ENCODE measurements at places on chromosomes 7 and 10. TPM values are rescaled to one million over a fixed set of nuclear protein-coding genes. Genes with fewer than 3 reads are reported as not detected.

- no peak for DNase-seq
Measured at GRCh38 chr10:75245354-75246250, 9.8 kb upstream of the COMTD1 start.

- no peak for DNase-seq
Measured at GRCh38 chr10:91598211-91598977, 34.5 kb downstream of the PPP1R3C start.

DNA sequence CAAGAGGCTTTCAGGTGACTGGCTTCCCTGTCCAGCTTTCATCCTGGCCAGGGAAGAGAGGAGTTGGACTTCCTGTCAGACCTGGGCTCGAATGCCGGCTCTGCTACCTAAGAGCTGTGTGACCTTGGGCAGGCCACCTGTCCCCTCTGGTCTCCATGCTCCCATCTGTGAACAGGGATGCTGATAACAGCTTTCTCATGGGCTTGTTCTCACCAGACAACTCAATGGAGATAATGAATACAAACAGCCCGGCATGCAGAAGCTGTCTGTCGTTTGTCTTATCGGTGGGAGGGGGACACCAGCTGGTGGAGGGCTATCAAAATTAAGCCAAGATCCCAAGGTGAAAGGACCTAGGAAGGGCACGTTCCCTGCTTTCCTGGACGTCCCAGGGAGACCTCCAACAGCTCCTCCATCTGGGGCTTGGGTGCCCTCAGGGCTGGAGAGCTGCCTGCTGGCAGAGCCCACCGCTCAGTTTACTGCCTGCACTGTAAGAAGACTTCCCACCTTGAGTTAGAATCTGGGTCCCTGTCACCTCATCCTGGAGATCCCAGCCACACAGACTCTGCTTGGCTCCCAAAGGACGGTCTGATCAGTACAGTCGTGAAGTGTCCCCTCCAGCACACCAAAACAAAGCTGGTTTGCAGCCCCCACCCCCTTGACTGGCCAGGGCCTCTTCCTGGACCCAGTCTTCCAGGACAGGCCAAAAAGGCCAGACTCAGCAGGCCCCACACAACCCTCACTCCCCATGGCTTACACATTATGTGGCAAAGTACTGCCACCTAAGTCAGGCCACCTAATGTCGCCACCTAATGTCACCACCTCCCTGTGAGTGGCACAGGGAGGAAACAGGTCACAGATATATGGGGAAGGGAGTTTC, 40.9 kb downstream of the PPIF start:
- DNase-seq, result no peak

DNA sequence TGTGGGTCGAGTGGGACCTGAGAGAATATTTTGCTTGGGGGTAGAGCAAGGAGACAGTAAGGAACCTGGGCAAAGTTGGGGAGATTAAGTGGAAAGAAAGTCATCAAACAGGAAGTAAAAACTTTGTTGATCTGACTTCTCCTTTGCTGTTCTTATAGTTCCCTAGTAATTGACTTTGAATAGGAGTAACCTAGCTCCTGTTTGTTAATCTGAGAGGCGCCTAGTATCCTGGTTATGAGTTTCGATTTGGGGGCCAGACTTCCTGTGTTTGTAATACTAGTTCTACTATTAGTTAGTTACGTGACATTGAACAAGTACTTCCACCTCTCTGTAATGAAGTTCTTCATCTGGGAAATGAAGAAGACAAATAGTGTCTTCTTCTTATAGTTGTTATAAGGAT, 99.1 kb downstream of the ZNF365 start:
- no peak for DNase-seq

DNA sequence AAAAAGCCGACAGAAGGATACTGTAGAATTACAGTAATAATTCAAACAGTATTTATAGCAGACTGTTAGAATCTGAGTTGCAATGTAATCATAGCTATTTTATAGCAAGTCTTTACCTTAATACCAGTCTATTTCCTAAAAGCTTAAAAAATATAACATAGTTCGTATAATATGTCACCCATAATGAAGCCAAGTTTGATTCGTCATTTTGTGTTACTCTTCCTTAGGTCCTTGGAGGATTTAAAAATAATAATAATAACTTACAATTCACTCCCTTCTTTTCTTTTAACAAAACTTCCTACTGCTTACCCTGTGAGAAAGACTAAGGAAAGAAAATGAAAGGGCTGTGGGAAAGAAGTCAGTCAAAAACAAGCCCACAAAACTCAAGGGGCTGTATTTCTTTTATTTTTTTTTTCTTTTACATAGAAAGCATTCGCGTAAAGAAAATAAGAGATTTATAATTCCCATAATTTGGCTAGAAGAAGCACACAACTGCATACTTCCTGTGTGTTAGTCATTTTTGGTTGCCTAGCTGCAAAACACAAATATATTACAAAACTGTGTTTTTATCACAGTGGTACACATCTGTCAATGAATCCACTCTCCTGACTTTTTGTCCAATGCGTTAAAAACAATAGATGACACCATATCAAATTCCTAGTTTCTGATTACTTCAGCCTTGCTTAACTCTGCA, 187.2 kb upstream of the CELF2 start:
- DNase-seq, result no peak

Gene ECHS1
- 108 TPM for total RNA-seq

Gene GPR26
- 0.09 TPM for total RNA-seq

Gene AKR1C3
- 4.6 TPM for total RNA-seq

Gene FZD8
- total RNA-seq, result 8.6 TPM

Measured in H1 (cell line).